ENCODE measurements at places on chromosomes 2 and 18.

DNA sequence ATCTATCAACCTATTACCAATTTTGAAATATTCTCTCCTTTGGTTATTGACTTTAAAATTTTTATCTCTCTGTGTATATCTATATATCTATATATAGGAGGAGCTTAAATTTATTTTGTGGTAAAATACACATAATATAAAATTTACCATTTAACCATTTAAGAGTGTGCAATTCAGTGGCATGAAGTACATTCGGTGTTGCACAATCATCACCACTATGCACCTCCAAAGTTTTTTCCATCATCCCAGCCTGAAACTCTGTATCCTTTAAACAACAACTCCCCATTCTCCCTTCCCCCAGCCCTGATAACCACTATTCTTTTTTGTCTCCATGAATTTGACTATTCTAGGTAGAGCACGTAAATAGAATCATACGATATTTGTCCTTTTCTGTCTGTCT lies 49.1 kb downstream of the CDKL4 start:
- no peak for DNase-seq

- DNase-seq, result peak; percentile 63
These were observed 24.4 kb downstream of the ZNF892 start for GRCh38 chr2:95231723-95232122.

DNA sequence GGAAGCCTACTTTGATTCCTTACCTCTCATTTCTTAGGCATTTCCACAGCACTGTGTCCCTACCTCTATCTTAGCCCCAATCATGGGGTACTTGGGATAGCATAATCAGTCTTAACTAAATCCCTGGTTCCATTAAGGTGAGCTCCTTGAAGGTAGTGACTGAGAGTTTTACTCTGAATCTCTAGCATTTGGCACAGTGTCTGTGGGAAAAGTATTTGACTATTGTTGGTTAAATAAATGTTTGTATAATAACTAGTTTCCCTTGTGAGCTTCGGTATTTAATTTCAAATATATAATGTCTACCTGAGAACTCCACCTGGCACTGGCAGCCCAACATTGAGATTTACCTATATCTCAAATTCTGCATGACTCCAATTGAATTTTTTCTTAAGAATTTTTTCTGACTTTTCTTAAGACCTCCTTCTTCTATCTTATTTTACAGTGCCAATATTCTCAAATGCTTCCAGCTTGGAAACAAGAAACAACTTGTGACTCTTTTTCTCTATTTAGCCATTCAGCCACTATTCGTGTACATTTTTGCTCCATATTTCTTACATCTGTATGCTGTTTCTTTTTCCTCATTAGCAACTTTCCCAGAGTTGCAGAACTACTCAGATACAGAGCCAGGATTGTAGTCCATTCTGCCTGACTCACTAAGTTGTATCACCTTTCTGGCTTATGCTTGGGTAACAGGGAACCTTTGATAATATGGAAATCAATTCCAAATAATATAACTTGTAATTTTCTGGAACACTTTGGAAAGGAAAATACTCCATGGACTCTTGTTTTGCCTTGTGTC lies 214.0 kb upstream of the NT5C1B start:
- DNase-seq, result no peak

GRCh38 chr2:148998831-148999200 lies 39.7 kb upstream of the LYPD6B start:
- no peak for DNase-seq

DNA sequence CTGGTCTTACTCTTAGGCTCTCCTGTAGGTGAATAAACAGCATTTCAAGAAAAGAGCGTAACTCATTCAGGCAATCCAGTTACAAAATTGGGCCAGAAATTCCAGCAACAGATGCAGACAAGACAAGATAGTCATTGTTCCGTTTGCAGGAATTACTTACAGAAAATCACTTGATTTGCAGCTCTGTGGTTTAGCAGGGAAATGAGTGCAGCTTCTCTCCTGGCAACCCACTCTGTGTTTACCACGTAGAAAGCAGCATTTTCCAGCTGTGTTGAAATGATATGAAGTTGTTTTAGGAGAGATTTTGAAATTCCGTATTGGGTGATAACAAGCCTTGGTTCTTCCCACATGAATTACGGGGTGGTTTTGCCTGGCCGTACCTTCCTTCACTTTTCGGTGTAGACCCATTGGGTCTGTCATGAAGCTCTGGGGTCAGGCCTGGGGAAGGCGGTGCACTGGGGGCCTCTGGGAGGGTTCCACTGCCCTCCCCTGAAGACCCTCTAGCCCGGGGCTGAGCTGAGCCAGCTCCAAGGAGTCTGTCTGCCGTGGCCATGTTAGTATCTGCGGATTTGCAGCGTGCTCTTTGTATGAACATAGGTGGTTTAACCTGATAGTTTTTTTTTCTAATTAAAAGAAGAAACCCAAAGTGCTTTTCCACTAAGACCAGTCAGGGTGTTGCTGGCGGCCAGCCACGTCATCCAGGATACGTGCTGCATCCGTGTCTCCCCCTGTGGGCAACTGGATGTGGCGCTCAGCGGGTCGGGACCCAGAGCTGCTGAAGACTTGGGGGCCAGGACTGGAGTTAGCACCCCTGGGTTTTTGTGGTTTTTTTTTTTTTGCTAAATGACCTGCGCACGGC lies 58.9 kb upstream of the KCNG2 start:
- DNase-seq, result no peak

Measured in right forelimb (tissue), 1 donor.